BJ (cell line): ENCODE measurements at places on chromosomes 5 and 9.

DNA sequence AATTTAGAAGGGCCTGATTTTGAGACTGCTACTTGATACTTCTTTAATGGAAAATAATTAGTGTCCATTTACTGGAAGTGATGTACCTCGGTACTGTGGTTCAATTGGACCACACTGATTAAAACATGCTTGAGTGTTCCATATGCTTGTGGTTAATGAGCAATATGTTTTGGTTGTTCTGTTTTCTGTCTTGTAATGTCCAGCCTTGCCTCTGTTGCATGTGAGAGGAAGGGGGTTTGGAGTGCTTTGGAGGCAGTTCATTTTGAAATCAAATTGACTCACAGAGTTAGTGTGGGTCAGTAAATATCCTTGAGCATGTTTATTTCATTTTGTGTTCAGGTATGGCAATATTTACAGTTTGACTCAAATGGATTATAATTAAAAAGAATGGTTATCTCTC lies 334.4 kb downstream of the ARHGEF28 start:
- DNase-seq = no peak

GRCh38 chr5:154112255-154112654 lies 73.5 kb downstream of the MFAP3 start:
- no peak for DNase-seq

DNA sequence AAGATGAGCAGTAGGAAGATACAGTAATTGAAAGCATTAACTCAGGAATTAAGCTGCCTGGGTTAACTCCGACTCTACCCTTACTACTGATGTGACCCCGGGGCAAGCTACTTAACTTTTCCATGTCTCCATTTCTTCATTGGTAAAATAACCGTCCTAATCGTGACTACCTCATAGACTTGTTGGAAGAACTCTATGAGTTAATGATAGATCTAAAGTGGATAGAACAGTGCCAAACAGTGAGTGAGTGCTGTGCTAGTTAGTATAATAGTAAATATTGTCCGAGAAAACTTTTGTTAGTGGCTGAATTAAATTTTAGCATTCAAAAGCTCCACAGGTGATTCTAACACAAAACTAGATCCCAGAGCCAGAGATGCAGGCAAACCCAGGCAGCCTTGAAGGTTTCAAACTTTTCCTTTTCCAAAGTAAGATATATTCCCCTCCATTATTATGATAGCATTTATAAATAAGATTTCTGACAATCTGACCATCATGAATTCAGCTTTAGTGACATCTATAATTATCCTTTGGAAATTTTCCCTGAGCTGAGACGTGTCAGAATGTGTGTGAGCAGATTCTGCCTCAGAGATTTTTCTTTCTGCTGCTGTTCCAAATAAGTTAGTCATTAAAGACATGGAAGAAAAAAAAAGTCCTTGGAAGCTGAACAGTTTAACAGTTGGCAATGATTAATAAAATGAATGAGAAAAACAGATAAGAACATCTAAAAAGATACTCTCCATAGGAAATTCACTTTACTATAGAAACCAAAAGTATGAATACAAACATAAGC lies 369.5 kb downstream of the PRELID2 start:
- no peak for DNase-seq

DNA sequence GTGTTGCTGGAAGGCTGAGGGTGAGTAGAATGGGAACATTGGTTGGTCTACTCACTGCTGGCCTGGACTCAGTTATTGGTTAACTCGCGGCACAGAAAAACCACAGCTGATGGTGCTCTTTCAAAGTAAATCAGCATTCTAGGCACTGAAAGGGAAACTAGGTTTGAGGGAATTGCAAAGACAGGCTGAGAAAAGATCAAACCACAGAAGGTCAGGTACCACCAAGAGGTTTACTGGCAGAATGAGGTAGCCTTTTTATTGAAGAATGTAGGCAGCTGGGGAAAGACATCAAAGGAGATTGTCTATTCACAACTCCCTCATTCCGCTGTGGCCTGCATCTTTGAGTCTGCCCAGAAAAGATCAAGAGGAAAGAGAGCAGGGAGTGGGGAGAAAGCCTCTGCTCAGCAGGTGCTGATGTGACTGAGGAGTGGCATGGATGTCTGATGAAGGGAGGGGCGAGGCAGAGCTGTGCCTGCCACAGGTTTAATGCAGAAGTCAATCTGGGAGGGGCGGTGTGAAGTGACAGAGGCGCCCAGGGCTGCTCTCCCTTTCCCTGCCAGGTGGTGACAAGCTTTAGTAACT lies 255.5 kb downstream of the MAN2A1 start:
- no peak for DNase-seq

- DNase-seq = peak; percentile 44
These were observed 38.4 kb downstream of the PRRX2 start for GRCh38 chr9:129703667-129704355.

GRCh38 chr5:169413416-169413815 lies 112.5 kb upstream of the SLIT3 start:
- no peak for DNase-seq

- DNase-seq = no peak
These were observed 19.0 kb upstream of the SPINK4 start for GRCh38 chr9:33220681-33221567.

- no peak for DNase-seq
These were observed 43.0 kb upstream of the SHB start for GRCh38 chr9:38112049-38112448.

DNA sequence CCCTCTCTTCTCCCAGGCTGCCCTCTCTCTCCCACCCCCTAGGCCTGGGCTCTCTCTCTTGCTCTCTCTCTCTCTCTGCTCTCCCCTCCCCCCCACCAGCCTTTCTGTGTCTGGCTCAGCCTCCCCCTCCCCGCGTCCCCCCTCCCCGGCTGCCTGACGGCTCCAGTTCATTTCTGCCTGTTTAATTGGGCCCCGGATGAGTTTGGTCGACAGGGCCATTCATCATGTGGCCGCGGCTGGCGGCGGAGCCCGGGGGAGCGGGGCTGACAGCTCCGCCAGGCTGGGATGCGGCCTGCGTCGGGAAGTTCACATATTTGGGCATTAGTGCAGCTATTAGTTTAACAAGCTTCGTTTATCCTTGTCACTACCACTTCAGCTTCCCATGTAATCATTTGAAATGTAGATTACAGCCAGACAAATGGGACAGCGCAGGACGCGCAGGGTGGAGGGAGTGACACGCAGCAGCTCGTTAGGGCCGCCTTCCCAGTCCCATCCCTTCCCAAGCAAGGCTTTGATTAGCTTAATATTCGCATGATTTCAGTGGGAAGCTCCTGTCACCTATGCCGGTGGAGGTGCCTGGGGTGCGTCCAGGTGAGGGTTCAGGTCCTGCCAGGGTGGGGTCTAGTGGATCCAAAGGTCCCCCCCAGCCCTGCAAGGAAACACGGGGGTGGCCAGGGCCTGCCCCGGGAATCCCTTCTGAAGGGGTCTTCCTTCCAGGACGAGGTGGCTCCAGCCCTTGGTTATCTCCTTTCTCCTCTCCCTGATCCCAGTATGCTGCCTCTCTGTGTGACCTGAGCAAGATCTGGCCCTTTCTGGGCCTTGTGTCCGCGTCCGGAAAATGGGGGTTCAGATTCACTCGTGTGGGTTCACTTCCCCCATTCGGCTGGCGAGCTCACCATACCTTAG lies 214.8 kb downstream of the PAX5 start:
- DNase-seq = no peak

GRCh38 chr9:2093920-2094597 lies 78.9 kb downstream of the SMARCA2 start:
- peak; percentile 47 for DNase-seq

DNA sequence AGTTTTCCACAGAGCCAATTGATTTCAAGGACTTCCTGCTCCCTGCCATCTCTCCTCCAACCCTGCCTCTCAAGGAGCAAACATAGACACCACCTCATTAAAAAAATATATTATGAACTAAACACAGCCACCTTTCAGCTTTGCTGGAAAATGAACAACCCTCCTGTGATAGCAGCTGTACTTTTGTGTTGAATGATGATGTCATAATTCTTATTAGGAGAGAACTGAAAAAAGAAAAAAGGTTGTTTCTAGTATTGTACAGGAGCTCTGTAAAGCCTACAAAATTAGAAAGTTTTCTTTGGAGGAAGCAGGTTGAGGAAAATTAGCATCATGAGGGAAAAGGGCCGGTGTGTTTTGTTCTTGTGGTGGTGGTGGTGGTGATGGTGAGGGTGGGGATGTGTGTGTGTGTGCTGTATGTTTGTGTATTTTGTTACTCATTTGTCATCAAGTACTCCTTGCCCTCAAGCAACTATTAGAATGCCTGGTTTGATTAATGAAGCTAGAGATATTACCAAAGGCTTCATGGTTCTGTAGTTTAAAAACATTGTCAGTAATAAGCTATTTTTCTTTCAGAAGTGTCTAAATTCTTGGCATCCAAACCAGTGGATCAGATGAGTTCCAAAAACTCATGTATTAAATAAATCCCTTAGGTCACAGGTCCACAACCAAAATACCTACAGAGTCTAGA lies 405.9 kb downstream of the TLE4 start:
- no peak for DNase-seq

DNA sequence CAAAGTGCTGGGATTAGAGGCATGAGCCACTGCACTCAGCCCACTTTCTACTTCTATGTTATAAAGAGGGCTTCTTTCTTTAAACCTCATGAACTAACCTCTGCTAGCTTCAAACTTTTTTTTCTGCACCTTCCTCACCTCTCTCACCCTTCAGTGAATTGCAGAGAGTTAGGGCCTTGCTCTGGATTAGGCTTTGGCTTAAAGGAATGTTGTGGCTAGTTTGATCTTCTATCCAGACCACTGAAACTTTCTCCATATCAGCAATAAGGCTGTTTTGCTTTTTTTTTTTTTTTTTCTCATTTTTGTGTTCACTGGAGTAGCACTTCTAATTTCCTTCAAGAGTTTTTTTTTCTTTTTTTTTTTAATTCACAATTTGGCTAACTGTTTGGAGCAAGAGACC lies 216.4 kb upstream of the MAP3K1 start:
- DNase-seq = no peak

- no peak for DNase-seq
These were observed 59.0 kb downstream of the TLE4 start for GRCh38 chr9:79630521-79631403.

DNA sequence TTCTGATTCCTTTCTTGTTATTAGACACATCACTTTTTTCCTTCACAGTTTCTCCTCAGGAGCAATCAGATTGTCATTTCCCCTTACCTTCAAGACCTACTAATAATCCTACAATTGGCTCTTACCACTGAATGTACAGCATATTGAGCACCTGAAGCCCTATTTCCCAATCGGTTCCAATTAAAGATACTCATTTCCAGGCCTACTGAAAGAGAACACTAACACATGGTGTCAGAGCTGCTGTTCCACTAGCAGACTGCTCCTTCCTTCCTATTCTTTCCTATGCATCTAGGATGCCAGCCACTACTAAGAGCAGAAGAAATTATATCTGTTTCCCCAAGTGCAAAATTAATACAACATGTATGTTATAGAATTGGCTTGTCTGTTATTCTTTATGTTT lies 34.6 kb downstream of the SKIC3 start:
- no peak for DNase-seq

- DNase-seq = no peak
These were observed 114.3 kb downstream of the DEPDC1B start for GRCh38 chr5:60585618-60586017.

- no peak for DNase-seq
These were observed 5.4 kb downstream of the ANKRD55 start for GRCh38 chr5:56227691-56228090.

GRCh38 chr5:141681695-141682641 lies at the start of gene ARAP3:
Gene ARAP3 (minus strand): TSS chr5:141682230. CDS start chr5:141680486, 1,744 bp downstream.
- DNase-seq = peak; percentile 49

DNA sequence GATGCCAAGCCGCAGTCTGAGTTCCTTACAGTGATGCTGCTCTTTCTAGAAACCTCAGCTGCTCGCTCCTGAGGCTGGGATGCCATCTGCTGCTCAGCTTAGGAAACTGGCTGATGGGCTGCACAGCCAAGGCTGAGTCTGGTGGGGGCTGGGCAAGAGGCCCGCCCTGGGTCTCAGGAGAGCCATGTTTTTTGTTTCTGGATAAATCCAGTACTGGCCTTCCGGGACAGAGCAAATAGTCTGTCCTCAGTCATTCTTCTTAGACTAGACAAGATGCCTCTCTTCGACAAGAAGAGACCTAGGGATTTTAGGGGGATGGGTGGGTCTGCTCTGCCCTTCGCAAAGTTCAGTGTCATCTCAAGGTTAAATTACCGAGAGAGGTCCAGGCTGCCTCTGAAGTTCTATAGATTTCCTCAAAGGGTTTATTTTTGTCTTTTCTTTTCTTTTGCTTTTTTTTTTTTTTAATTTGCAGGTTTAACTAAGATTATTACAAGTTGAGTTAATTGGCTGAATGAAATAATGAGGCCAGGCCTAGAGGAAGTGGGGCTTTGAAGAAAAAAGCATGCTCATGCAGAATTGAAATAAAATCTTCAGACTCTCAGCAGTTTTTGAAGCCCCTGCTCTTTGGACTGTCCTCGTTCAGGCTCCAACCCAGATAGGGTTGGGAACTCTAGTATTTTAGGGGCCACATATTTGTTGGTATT lies 30.6 kb upstream of the MATR3 start:
- peak; percentile 31 for DNase-seq

GRCh38 chr5:68445257-68446069 lies 229.9 kb downstream of the PIK3R1 start:
- DNase-seq = no peak

DNA sequence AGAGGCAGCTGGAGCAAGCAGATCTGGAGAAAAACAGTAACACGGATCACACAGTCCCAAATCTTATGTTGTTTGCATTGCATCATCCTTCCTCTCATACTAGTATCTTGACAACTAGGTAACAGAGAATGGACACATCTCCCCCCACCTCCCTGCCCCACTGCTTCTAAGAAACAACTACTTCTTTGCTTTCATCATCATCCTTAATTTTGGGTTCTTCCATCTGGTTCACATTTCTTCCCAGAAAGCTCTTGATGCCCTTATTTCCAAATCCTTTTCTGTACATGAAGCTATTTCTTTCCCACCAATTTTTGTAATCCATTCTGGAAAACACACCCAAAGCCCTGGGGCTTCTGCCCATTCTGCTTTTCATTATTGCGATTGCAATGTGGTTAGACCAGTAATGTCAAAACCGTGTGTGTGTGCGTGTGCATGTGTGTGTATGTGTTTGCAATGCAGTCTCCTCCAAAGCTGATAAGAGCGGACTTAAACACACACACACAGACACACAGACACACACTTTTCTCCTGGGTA lies 254.7 kb upstream of the SLC30A5 start:
- DNase-seq = peak; percentile 81

- DNase-seq = peak; percentile 24
These were observed 162.6 kb downstream of the CPLANE1 start for GRCh38 chr5:37086466-37087173.

DNA sequence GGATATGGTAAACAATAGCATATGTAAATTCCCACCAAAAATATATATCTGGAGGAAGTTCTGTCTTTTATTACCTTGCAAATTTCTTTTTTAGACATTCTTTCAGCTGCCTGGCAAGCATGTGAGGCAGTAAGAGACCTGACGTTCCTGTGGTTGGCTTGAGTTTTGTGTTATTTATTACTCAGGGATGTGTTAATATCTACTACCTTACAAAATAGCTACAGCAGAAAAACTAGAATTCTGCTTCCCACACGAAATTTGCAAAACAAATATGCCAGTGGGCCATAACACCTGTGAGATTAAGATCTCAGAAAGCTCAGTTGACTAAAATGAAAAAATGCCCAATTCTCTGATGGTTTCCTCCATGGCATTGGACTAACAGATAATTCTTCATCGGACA lies 274.2 kb downstream of the TMEM167A start:
- no peak for DNase-seq
